GM12878 (cell line): ENCODE measurements at places on chromosomes 3 and 15.

DNA sequence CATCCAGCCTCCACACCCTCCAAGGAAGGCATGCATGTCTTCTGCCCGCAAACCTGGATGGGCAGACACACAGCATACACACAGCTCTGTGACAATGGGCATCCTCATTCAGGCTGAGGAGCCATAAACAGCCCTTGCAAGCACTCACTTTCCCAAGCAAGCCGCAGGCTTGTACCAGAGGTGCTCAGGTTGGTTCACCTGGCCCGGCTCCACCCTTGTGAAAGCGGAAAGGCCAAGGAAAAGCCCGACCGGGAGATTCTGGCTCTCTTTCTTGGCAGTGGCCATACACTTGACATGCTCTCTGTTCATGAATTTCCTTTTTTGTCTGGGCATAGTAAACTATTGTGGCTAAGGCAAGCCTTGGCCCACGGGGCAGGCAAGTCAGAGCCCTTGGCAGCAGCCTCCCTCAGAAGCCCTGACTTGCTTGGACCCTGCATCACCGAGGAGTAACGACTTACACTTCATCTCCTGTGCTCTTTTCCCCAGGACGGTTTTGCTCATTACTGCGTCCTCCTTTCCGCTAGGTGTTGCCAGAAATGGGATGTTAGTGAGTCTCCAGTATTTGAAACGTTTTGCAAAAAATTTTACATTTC is 74.6 kb upstream of the BNC1 start:
- DNase-seq: no peak

DNA sequence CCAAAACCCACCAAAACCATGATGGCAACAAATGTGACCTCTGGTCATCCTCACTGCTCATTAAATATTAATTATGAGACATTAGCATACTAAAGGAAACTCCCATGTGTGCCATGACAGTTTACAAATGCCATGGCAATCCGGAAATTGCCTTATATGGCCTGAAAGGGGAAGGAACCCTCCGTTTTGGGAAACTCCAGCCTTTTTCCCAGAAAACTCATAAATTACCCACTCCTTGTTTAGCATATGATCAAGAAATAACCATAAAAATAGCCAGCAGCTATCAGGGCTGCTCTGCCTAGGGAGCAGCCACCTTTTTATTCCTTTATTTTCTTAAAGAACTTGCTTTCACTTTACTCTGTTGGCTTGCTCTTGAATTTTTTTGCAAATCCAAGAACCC is 992.7 kb downstream of the NTRK3 start:
- no peak for DNase-seq

DNA sequence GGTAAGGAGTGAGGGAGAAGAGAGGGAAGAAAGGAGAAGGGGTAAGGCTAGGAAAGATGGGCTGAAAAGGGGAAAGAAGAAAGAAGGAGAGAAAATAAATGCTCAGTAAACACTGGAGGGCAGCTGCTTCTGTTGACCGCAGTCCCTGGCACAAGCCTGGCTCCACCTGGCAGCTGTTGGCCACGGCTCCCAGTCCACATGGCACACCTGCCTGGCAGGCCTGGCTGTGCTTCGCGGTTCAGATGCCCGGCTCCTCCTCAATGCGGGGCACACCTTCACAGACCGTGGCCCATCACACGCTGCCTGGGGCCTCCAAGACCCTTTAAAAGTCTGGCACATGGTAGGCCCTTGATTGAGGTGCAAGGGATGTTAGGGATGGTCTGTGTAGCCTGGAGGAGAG is 516.8 kb upstream of the PROK2 start:
- DNase-seq: no peak

GRCh38 chr3:29280404-29281093 is at the start of gene RBMS3:
Gene RBMS3 (plus strand): TSS chr3:29281071.
- peak; percentile 45 for DNase-seq

GRCh38 chr3:139110072-139110830 is 65.6 kb upstream of the PRR23C start:
- DNase-seq: no peak

- no peak for DNase-seq
Measured at GRCh38 chr3:175495331-175495730, 636.2 kb downstream of the NAALADL2 start.

GRCh38 chr15:91946581-91947292 is 93.2 kb downstream of the SLCO3A1 start:
- DNase-seq: no peak

DNA sequence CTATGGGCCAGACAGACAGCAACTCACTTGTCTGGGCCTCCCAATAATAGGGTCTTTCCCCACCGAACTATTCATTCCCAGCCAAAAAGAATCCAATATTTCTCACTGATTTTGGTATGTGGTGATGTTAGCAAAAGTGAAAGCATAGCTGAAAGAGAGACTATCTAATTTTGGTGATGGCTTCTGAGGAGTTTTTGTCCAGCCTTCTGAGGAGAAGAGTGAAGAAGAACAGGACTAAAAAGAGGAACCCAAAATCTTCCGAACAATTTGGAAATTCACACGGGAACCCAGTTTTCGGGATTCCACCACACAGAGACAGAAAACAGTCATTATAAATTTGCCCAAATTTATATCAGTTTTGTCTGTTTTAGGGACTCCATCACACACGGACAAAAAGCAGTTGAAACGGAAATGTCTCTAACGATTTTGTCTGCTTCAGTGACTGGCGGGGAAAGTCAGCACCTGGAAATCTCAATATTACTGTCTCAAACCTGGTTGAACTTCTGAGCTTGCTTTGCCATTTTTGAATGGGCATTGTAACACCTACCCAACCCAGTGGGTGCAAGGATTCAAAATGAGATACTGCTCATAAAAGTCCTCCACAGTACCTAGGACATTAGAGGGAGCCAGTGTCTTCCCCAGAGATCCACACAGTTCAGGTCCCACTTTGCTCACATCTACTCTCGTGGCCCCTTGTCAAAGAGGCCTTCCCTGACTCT is 9.1 kb downstream of the CD80 start:
- no peak for DNase-seq

- no peak for DNase-seq
Measured at GRCh38 chr3:18237251-18238005, 187.7 kb downstream of the SATB1 start.

- no peak for DNase-seq
Measured at GRCh38 chr15:78880242-78880533, 7.5 kb downstream of the MORF4L1 start.

- no peak for DNase-seq
Measured at GRCh38 chr3:128282380-128283196, 129.3 kb downstream of the EEFSEC start.
